Testis (tissue), 5 donors: ENCODE measurements at places on chromosomes 7 and 10. TPM values are rescaled to one million over a fixed set of nuclear protein-coding genes. Genes with fewer than 3 reads are reported as not detected.

The TMEM26 gene
- 13.6 TPM for polyA plus RNA-seq

The ZNF117 gene
- 5.8 TPM for polyA plus RNA-seq

The BEND7 gene
- polyA plus RNA-seq: 57.2 TPM

The HGF gene
- 3.4 TPM for polyA plus RNA-seq

The EGR2 gene
- polyA plus RNA-seq: 8.8 TPM

The PRLHR gene
- not detected for polyA plus RNA-seq

The PPP1R9A gene
- polyA plus RNA-seq: 16.7 TPM

GRCh38 chr10:122981066-122981464 is 864 bp downstream of the PSTK start:
- no peaks in the 10 kb centered on the region for H3K27me3 ChIP-seq
- H3K4me3 ChIP-seq: peak overlapping the region; percentile 85

DNA sequence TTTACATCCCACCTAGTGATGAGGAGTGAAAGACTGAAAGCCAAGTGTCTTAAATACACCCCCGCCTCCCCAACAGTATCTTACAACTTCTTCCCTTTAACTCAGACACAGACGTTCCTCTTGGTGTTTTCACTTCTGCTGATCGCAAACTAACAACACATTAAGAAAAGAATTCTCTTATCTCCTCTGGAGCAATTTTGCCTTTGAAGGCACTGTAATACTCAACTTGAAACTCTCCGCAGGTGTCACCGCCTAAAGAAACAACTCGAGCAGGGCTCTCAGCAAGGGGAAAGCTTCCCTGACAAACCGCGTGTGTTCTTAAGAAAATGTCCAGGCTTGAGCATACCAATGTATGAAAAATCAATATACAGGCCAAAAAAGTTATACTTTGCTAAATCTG is 452 bp downstream of the SEMA3C start:
- H3K4me1 ChIP-seq: no peaks in the 10 kb centered on the region
- no peaks in the 10 kb centered on the region for H3K27me3 ChIP-seq
- peak; percentile 22 for DNase-seq
- H3K36me3 ChIP-seq: no peaks in the 10 kb centered on the region
- peak overlapping the region; percentile 84 for H3K27ac ChIP-seq

DNA sequence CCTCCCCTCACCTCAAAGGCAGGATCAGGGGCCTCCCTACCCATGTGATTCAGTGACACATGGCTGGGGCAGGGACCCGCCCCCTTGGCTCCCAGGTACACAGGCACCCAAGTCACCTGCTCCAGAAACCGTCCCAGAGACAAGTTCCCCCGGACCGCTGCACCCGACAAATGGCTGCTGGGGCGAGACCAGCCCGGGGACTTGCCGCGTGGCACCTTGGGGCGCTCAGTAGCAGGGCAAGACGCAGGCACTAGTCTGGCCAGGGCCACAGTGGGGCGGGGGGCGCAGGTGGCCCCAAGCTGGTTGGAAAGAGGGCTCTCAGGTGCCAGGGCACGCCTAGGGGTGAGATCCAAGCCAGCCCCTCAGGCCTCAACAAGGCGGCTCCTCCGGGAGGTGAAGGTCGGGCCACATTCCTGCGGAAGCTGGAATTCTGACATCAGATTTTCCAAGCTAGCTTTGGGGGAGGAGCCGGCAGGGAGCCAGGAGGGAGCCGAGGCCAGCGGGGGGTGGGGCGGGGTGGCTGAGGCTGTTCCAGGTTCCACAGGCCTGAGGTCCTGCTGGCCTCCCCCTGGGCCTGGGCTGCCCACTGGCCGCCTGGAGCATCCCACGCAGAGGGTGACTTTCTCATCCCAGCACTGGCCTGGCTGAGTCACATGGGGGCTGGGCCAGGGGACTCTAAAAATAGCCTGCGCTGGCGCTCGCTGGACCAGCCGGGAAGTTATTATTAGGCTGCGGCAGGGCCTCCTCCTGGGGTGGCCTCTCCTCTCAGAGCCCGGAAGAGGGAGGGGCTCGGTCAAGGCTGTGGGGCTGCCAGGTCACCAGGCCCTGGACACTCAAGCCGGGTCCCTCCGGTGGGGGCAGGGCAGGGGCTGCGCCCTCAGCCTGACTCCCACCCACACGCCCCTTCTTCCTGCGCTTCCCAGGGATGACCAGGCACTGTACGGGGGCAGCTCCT is 20.5 kb upstream of the INPP5A start:
- H3K36me3 ChIP-seq: no peaks in the 10 kb centered on the region
- H3K27ac ChIP-seq: peak overlapping the region; percentile 82
- no peak overlapping the region for H3K4me3 ChIP-seq
- H3K27me3 ChIP-seq: no peaks in the 10 kb centered on the region
- peak; percentile 96 for DNase-seq

GRCh38 chr10:17859492-17860156 is 50.5 kb downstream of the MRC1 start:
- DNase-seq: no peak
- no peak overlapping the region for H3K27ac ChIP-seq
- H3K27me3 ChIP-seq: no peaks in the 10 kb centered on the region

GRCh38 chr10:59138052-59138451 is 38.4 kb upstream of the PHYHIPL start:
- no peaks in the 10 kb centered on the region for H3K4me1 ChIP-seq
- H3K27me3 ChIP-seq: no peaks in the 10 kb centered on the region
- no peak overlapping the region for H3K4me3 ChIP-seq
- no peaks in the 10 kb centered on the region for H3K36me3 ChIP-seq
- DNase-seq: no peak

DNA sequence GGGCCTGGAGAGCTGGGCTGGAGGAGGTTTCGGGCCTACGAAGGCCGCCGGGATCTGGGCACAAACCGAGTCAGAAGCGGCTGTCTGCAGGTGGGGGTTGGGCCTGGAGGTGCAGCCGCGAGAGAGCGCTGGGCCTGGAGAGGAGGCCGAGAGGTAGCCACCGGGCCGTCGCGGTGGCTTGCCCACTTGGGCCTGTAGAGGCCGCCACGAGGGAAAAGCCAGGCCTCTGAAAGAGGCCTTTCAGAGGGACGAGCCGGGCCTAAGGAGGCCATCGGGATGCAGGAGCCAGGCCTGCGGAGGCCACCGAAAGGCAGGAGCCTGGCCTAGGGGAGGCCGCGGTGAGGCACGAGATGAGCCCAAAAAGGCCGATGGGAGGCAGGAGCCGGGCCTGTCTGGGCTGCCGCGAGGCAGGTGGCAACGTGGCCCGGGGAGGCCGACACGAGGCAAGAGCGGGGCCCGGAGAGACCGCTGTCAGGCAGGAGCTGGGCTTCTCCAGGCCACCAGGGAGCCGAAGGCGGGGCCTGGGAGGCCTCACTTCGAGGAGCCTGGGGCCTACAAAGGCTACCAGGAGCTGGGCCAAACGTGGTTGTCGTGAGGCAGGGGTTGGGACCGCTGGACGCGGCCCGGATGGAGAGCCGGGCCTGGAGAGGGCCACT is 25.6 kb downstream of the MDH2 start:
- no peak overlapping the region for H3K4me3 ChIP-seq
- no peak for DNase-seq
- no peaks in the 10 kb centered on the region for H3K36me3 ChIP-seq

DNA sequence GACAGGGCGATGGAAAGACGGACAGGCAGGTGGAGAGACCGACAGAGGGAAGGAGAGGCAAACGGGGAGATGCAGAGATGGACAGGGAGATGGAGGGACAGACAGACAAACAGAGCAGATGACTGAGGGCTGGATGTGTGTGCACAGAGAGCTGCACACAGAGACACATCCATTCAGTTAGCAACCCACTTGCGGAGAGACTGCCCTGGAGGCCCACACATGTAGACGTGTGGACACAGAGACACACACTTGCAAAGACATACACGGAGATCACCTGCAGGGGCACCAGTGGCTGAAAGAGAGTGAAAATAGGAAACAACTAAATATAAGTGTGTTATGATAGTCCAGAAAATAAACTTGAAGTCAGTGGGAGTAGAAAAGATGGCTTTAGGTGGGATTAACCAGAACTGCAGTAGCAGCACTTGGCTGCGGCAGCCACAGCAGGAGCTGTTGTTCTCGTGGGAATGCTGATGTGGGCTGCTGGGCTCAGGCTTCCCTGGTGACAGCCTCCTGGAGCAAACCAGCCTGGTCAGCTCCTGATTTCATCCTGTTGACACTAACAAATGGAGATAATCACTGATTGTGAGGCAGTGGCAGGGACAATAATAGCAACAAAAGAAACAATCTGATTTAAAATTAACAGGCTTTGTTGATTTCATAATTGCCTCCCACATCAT is 134.1 kb downstream of the CCNY start:
- H3K36me3 ChIP-seq: no peaks in the 10 kb centered on the region
- no peak overlapping the region for H3K4me3 ChIP-seq
- peak; percentile 58 for DNase-seq
- H3K4me1 ChIP-seq: peaks cover 9% of the 10 kb centered on the region
- H3K27me3 ChIP-seq: no peaks in the 10 kb centered on the region

- H3K4me1 ChIP-seq: no peaks in the 10 kb centered on the region
- H3K27me3 ChIP-seq: no peaks in the 10 kb centered on the region
- no peak overlapping the region for H3K4me3 ChIP-seq
These were observed 73.5 kb downstream of the GRB10 start for GRCh38 chr7:50709151-50709550.

GRCh38 chr10:34736976-34737771 is 77.9 kb downstream of the PARD3 start:
- H3K36me3 ChIP-seq: no peaks in the 10 kb centered on the region
- H3K4me3 ChIP-seq: no peak overlapping the region
- no peak for DNase-seq
- no peaks in the 10 kb centered on the region for H3K27me3 ChIP-seq
- peaks cover 15% of the 10 kb centered on the region for H3K4me1 ChIP-seq
